ENCODE measurements at places on chromosomes 7 and 10.

DNA sequence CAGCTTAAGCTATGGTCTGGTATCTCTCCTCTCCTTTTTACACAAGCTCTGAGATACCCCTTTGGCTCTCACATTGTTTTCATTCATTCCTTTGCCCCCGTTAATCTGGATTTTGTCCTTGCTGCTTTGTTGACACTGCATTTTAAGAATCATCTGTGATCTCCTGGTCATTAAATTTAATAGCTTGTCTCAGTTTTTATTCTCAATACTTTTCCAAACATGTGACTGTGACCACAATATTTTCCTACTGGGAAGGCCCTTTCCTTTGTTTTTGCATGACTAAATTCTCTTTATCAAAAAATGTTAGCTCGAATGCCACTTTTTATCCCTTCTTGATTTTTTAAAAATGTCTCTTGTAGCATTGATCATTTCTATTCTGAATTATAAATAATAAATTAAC is 171.2 kb downstream of the SUGCT start:
- DNase-seq = no peak

DNA sequence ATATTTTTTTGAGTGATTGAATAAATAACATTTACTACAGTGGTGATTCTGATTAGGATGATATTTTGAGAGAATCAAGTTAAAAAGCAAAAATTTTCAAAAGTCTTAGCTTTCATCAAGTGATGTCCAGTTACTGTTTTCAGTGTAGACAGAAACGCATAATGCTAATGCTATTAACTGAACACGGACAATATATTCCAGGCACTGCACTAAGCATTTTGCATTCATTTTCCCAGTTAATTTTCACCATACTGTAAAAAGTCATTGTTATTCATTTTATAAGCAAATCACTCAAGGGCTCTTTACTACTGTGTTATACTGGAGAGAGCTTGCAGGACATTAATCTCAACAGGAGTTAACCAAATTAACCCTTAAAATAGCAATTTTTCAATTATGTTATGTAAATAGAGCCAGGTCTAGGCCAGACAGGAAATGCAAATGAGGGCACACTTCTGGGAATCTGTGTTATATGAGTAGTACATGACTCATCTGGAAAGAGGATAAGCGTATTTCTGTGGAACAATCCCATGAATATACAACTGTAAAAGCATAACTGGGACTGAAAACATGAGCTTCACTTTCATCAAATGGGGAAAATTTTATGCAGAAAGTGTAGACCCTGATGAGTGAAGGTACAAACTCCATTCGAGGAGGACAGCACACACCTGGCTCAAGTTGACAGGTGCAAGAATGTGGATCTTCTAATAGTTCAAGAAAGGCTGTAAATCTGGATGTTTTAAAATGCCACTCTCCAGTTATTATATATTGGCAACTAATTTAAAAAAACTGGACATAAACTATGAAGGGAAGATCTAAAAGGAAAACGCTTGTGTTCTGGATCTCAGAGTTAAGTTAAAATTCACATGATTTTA is 75.4 kb downstream of the ANK3 start:
- peak; percentile 29 for DNase-seq

DNA sequence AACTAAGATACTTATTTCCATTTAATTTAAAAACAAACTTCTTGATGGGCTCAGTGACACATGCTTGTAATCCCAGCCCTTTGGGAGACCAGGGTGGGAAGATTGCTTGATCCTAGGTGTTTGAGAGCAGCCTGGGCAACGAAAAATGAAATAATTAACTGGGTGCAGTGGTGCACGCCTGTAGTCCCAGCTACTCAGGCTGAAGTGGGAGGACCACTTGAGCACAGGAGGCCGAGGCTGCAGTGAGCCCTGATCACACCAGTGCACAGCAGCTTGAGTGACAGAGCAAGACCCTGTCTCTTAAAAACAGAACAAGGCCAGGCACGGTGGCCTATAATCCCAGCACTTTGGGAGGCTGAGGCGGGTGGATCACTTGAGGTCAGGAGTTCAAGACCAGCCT is 37.4 kb downstream of the AVL9 start:
- no peak for DNase-seq

GRCh38 chr10:78248651-78249464 is 215.2 kb downstream of the RPS24 start:
- DNase-seq = no peak

DNA sequence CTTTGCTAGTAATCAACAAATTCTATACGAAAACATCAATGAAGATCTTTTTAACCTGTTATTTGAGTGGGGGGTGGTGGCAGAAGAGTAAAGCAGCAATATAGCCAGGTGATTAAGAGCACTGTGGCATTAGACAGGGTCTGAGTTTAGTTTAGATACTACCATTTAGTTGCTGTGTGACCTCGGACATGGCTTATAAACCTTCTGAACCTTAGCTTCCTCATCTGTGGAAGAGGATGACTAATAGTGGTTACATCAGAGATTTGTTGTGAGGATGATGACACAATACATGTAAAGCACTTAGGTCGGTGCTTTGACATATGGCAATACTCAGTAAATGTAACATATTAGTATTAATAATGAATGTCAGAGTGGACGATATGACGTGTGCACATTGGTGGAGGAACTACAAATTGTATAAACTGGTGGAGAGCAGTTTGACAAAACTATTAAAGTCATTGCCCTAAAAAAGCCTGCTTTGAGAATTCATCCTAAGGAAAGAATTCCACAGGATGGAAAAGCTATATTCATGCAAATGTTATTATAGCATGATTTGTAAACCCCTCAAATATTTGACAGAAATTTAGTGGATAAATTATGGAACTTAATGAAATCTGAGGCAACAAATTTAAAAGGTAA is 24.3 kb downstream of the SPAG6 start:
- DNase-seq = no peak

GRCh38 chr7:40579401-40579800 is 444.6 kb downstream of the SUGCT start:
- DNase-seq = no peak

DNA sequence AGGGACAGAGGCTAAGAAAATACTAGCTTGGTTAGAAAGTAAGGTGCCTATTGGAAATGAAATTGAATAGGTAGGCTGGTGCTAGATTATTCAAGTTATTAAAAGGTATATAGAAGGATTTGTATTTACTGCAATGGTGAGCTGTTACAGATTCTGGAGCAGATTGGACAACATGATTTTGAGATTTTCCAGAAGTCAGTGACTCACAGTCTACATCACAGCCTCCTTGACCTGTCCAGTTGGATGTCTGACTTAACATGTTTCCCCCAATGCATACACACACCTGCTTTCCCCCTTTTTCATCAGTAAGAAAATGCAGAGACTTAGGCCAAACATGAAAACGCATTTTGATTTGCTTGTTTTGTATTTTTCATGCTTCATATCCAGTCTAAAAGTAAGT is 33.4 kb downstream of the STARD3NL start:
- DNase-seq = no peak

DNA sequence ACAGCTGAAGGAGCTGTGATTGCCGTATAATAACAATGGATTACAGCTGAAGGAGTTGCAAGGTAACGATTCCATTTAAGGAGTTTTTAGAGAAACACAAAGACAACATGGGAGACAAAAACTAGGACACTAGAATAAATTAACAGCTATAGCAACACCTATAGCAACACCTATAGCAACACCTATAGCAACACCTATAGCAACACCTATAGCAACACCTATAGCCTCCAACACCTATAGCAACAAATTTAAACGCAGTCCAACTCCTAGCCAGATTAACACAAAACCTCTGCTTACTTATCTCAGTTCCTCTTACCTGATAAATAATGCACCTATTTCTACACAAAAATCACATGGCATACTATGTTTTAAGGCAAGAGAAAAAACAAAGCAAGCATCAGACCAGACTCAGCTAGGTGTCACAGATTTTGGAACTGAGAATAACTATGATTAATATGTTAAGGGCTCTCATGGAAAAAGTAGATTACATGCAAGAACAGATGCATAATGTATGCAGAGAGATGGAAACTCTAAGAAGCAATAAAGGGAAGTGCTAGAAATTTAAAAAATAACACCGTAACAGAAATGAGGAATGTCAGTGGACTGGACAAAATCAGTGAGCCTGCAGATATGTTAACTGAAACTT is 55.7 kb upstream of the SRPK2 start:
- no peak for DNase-seq

GRCh38 chr10:77837925-77838595 is 88.5 kb downstream of the DLG5 start:
- no peak for DNase-seq

DNA sequence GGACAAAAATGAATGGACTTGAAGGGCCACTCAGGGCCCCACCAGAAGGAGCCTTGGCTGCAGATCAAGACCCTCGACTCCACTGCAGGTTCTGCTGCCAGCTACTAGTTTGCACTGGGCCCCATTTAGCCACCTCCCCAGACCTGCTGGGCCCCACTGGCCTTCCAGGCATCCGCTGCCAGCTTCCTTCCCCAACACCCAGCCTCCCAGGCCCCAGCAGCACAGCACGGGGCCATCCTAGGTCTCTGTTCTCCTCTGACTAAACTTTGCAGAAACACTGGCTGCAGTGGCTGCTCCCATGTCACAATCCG is 277.4 kb upstream of the KLF14 start:
- DNase-seq = no peak

DNA sequence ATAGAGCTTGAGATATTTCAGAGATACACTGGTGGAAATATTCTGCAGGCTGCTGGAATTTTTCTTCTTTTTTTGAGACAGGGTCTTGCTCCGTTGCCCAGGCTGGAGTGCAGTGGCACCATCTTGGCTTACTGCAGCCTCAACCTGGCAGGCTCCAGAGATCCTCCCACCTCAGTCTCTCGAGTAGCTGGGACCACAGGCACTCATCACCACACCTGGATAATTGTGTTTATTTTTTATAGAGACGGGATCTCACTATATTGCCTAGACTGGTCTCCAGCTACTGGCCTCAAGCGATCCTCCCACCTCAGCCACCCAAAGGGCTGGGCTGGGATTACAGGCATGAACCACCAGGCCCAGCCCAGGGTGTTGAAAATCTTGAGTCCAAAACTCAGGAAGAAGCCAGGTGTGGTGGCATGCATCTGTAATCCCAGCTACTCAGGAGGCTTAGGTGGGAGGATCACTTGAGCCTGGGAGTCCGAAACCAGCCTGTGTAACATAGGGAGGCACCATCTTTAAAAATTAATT is 55.7 kb upstream of the FOXK1 start:
- DNase-seq = no peak

GRCh38 chr7:14834456-14834855 is 68.1 kb downstream of the DGKB start:
- DNase-seq = no peak

DNA sequence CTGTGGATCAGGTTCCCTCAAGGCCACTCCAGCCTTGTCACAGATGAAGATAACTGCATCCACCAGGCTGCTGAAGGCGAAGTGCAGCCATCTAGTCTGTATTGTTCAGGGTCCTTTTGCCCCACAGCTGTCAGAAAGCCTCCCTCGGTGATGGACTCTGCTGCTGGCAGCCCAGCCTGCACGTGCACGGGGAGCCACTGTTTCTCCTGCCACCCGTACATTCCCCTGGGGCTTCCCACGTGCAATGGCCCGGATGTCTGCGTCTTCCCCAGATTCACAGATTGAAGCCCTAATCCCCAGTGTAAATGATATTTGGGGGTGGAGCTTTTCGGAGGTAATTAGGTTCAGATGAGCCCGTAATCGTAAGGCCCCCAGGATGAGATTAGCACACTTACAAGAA is 46.6 kb upstream of the VIPR2 start:
- DNase-seq = no peak

DNA sequence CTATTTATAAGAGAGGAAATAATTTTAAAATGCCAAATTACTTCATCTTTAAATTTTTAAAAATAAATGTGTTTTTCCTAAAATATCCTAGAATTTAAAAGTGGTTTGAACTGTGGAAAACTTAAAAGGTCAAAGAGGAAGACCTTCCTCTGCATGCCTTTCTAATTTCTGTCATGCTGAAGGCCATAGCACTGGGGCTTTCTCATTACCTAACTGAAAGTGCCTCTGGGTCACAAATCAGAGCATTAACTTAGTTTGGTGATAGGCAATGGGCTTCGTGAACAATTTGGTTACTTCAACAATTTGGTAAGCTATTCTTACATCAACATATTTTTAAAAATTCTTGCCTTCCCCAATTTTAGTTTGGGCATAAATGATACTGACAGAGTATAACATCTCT is 100.2 kb upstream of the SAMD8 start:
- DNase-seq = no peak

Data from HTR-8/SVneo (cell line).